Smooth muscle cell of the pulmonary artery (primary cell): ENCODE measurements at places on chromosomes 6 and 20. TPM values are rescaled to one million over a fixed set of nuclear protein-coding genes. Genes with fewer than 3 reads are reported as not detected.

Gene TP53TG5
- 0.03 TPM in 1 of 2 replicates, not detected in the other for total RNA-seq

Gene SLA2
- total RNA-seq = 0.03 TPM in 1 of 2 replicates, not detected in the other

Gene ZNF831
- total RNA-seq = not detected in 2 replicates

Gene ZBTB9
- total RNA-seq = 4.9 and 6.5 TPM in 2 replicates

Gene KIFC1
- 2.1 and 5.0 TPM in 2 replicates for total RNA-seq

Gene CLPSL2
- total RNA-seq = not detected in 2 replicates

Gene HFE
- total RNA-seq = 20.3 and 29.6 TPM in 2 replicates
